Kidney (tissue), 22 donors: ENCODE measurements at places on chromosomes 13 and 19. TPM values are rescaled to one million over a fixed set of nuclear protein-coding genes. Genes with fewer than 3 reads are reported as not detected.

GRCh38 chr13:75299913-75300862, 181.8 kb downstream of the TBC1D4 start:
- DNase-seq, result no peak

DNA sequence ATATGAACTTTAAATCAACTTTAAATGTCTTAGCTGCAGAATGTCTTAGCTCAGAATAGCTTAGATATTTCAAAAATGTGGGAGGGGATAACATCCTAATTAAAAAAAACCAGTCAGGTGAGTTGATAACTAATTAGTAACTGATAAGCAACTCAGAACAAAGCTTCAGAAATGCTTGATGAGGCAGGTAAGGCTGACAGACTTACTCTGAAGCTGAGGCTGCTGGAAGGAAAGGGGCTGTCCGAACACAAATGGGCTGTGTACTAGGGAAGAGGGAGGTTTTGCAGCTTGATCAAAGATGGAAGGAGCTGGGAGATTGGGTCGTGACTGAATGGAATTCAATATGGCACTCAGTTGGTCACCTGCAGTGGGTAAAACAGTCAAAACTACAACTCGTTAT, 91.2 kb upstream of the FBXL3 start:
- DNase-seq, result no peak

The HSD17B14 gene
- 5.2 TPM for total RNA-seq

- DNase-seq, result peak; percentile 34
Measured at GRCh38 chr13:80030491-80030890, 310.4 kb downstream of the SPRY2 start.

GRCh38 chr13:53138376-53139036, 109.9 kb downstream of the OLFM4 start:
- DNase-seq, result no peak
